ENCODE measurements at places on chromosomes 16 and 17. TPM values are rescaled to one million over a fixed set of nuclear protein-coding genes. Genes with fewer than 3 reads are reported as not detected.

The SOST gene
- not detected for total RNA-seq

The LRRC37A gene
- total RNA-seq = 1.8 TPM

The CD300H gene
- total RNA-seq = not detected

The PRSS33 gene
- total RNA-seq = not detected

The KRT33A gene
- total RNA-seq = not detected

The CHST5 gene
- total RNA-seq = not detected
